ENCODE measurements at places on chromosomes 6 and 20.

DNA sequence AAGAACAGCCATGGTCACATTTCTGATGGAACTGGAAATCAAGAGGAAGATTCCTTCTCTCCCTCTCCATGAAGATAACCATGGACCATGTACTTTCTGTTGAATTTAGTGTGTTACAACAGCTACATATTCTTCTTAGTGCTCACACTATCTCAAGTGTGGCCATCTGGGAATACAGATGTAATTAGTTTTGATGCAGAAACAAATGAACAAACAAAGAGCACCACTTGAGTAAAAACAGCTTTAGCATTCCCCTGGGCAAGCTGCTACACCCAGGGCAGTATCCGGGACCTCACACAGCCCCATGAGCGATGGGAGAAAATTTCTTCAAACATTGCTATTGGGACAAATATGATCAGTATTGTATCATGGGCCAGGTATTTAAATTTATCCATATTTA lies 75.2 kb downstream of the RAMACL start:
- no peak for DNase-seq

- no peak for DNase-seq
These were observed 50.8 kb downstream of the PREX1 start for GRCh38 chr20:48777005-48777404.

- DNase-seq = no peak
These were observed 41.2 kb upstream of the CDH4 start for GRCh38 chr20:61210862-61211261.

DNA sequence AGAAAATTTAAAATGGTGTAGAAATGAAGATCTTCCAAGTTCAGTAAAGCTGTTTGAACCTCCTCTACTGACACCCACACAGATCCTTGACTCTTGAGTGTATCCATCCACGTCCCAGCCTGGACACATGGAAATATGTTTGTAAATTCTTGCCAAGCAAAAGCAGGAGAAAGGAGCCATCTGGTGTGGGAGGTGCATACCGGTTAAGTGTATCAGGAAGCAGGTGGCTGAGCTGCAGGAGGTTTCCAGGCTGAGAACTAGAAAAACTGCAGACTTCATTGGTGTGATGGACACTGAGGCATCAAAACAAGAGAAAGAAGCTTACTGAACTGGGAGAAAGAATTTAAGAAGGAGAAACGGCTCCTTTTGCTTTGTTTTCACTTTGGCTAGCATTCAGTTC lies 229.9 kb upstream of the GRIK2 start:
- DNase-seq = no peak
